Occipital lobe (tissue), 3 donors: ENCODE measurements at places on chromosomes 3 and 15. TPM values are rescaled to one million over a fixed set of nuclear protein-coding genes. Genes with fewer than 3 reads are reported as not detected.

PCOLCE2 gene
- total RNA-seq, result 4.5 TPM

PDIA5 gene
- 3.1 TPM for total RNA-seq

DNA sequence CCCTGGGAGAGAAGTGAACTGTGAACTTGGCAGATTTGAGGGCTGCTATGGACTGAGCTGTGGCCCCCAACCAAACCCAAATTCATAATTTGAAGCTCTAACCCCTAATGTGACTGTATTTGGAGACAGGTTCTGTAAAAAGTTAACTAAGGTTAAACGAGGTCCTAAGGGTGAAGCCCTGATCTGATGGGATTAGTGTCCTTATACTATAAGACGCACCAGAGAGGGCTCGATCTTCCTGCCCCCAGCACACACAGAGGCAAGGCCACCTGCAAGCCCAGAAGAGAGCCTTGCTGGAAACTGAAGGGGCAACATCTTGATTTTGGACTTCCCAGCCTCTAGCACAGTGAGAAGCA lies 34.0 kb downstream of the TKT start:
- DNase-seq, result no peak

GRCh38 chr3:171553086-171553485 lies 92.9 kb upstream of the TNIK start:
- no peak for DNase-seq

DNA sequence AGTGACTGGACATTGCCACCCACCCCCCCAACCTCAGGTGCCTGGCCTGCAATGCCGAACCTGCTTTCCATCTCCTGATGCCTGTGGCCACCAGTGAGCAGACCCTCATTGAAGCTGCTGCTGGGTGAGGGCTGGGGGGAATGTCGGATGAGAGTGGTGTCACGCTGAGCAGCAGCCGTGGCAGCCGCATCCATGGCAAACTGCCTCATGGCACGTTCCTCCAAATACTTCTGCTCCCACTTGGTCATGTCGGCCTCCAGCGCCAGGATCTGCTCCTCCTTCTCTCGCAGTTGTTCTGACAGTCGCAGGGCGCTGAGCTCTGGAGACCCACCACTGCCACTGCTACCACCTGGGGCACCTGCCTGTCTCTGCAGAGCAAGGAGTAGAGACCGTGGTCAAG lies 14.2 kb downstream of the AMOTL2 start:
- no peak for DNase-seq

DNA sequence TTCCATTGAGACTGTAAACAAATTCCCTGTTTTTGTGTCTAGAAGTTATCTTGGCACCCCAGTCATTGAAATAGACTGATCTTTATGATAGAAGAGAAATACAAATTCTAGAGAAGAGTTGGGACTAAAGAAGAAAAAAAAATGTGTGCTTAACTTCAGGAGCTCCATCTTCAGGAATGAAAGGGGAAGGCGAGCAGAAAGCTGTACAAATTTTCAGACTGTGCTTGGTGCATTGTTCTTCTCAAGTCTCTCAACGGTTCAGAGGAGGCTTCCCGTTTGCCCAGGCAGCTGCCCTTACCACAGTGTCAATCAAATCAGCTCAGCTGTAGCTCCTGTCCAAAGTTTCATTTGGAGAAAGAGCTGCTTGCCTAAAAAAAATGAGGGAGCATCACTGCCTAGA lies 41.7 kb downstream of the OXSM start:
- no peak for DNase-seq

GRCh38 chr15:62841891-62842559 lies 200.5 kb upstream of the TPM1 start:
- no peak for DNase-seq

GRCh38 chr15:89308236-89308635 lies 26.4 kb downstream of the POLG start:
- no peak for DNase-seq
